ENCODE measurements at places on chromosomes 1 and 21.

DNA sequence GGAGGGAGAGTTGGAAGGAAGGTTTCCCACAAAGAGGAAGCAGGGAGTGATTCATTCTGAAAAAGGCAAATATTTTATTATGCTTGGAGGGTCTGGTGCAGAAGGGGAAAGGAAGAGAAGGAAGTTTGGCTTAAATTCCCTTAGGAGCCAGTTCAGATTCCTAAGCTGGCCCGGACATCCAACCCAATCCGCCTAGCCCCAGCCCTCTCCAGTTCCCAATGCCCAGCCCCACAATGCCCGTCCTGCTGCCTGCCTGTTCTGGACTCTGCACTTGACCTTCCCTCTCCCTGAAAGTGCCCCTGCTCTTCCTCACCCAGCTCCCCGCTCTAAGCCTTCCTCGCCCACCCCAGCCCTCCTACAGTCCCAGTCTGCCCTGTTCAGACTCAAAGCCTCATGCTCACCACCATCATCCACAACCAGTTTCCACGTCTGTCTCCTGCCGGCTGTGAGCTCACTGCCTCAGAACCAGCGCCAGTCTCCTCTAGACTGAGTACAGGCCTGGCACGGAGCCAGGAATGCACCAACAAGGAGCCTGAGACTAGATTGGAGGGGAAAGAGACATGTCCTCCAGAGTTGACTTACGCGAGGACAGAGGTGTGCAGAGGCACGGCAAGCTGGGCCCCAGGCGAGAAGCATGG, 18.9 kb downstream of the CAPN2 start:
- DNase-seq: no peak

- peak; percentile 46 for DNase-seq
These were observed 7.7 kb downstream of the PADI1 start for GRCh38 chr1:17212487-17213121.

- no peak for DNase-seq
These were observed 11.0 kb downstream of the WLS start for GRCh38 chr1:68221001-68221979.

- DNase-seq: no peak
These were observed 29.9 kb downstream of the TP53BP2 start for GRCh38 chr1:223815865-223816264.

DNA sequence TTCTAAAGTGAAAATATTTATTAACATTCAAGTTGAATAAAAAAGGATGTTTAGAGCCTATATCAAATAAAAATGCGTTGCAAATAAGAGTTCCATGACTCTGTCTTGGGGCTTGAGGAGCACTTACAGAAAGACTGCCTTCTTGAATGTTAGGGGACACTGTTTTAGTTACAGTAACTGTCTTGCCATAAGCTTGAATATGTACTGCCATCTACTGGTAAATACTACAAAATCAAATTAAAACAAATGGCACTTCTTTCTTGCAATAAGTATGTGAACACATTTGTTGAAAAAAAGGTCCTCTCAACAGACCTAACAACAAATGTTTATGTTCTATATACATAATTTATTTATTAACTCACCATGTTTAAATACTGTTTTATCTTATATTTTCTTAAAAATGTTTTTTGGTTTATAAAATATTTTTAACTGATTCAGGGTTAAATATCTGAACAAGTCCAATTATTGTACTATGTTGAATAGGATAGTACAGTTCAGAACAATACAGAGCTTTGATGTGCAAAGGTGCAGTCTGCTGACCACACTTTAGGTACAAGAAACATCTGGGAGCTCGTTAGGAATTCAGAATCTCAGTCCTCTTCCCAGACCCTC, 199.5 kb downstream of the LRRIQ3 start:
- no peak for DNase-seq

DNA sequence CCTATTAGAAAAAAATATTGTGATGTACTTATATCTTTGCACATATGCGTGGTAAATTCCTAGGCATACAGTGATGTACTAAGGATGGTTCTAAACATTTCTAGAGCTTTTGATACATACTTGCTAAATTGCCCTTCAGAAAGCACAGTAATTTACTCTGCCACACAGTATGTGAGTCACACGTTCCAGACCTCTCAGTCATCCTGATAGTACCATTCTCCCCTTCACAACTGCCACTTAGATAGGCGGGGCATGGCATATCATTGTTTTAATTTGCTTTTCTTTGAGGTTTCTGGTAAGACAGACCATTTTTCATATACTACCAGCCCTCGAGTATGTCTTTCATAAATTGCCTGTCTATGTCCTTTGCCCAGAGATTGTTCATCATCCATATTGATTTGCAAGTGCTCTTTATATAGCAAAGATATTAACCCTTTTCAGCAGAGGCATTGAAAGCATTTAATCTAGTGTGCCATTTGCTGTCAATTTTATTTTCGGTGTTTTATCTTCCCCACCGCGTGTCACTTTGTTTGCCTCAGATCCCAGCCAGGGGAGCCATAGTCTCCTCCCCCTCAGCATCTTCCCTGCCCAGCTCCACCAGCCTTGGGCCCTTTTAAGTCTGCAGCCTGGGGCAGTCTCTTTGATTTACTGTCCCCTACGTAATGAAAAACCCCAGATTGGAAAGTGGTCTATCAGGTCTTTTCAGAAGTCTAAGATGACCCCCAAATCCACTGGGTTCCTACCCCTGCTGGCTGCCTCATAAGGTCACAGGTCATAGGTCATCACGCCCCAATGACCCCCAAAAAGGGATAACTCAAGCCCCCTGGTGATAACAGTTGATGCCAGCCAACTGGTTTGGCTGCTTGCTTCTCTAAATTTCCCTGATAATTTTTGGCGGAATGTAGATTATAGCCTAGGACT, 11.8 kb upstream of the PAX7 start:
- no peak for DNase-seq

- DNase-seq: no peak
These were observed 2154.7 kb downstream of the MRPL39 start for GRCh38 chr21:23452384-23453083.

GRCh38 chr1:159056069-159056698, 20.4 kb downstream of the AIM2 start:
- DNase-seq: no peak

DNA sequence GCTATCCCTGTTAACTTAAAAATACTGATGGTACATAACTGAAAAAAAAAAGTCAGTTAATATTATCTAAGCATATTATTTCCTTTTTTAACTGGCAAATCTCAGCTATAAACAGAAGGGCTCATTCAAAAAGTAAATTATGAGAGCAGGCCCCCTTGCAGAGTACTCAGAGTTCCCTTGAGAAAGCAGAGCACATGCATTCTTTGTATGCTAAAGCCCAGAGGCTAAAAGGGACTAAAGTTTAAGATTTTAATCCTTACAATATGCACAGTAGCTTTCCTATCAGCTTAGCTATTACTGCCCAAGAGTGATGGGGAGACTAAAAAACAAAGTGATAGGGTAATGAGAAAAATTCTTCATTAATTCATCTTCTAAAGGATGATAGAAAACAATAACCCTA, 18.5 kb downstream of the SLC16A1 start:
- no peak for DNase-seq

GRCh38 chr21:24870633-24871032, 736.6 kb downstream of the MRPL39 start:
- DNase-seq: no peak

GRCh38 chr1:173430677-173431303, 46.3 kb upstream of the PRDX6 start:
- no peak for DNase-seq

DNA sequence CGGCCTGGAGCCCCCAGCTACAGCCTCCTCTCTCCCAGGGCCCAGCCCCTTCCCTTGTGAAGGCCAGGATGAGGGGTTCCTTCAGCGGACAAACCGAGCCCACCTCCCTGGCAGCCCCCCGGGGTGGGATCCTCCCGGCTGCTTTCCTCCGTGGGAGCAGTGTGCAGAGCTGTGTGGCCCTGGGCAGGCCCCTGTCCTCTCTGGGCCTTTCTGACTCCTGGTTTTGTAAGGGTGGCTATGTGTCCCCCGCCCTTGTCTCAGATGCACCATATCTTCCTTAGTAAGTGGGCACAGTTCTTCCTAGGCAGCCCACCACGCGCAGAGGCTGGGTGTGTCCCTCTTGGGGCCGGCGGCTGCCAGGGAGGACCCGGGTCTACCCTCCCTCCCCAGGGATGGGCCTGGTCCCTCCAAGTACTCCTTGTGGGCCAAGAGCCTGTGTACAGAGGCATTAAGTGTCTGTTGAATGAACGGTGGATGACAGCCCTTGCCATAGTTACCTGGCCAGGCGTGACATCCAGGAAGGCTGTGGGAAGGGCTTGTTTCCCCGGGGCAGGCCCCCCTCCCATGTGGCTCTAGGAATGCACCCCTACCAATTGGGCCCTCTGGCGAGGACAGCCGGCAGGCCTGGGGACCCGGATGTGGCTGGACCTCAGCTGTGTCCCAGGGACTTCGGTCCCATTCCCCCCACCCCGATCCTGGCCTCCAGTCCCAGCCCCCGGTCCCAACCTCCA, 3.8 kb downstream of the SMIM1 start:
- DNase-seq: no peak

GRCh38 chr1:193240609-193241008, 54.2 kb upstream of the B3GALT2 start:
- DNase-seq: no peak

- DNase-seq: no peak
These were observed 23.8 kb downstream of the GNG4 start for GRCh38 chr1:235625831-235626230.

- no peak for DNase-seq
These were observed 739 bp downstream of the SMG5 start for GRCh38 chr1:156281693-156282478.

- no peak for DNase-seq
These were observed 20.0 kb downstream of the IFFO2 start for GRCh38 chr1:18936471-18936813.

DNA sequence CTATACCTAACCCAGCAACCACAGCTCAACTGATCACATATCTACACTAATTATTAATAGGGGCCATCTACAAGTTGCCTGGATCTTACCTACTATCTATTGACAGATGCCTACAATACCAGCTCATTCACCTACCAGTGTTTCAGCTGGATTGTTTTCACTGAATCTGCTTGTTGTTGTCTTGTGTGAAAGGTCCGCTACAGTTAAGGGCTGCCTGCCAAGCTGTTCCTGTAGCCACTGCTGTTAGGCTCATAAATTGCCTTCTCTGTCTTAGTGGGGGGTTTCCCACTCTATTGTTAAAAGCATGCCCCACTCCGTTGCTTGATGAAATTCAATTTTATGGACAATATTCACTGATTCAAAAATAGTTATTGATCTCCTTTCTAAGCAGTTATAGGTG, 199.7 kb upstream of the TMPRSS15 start:
- no peak for DNase-seq

DNA sequence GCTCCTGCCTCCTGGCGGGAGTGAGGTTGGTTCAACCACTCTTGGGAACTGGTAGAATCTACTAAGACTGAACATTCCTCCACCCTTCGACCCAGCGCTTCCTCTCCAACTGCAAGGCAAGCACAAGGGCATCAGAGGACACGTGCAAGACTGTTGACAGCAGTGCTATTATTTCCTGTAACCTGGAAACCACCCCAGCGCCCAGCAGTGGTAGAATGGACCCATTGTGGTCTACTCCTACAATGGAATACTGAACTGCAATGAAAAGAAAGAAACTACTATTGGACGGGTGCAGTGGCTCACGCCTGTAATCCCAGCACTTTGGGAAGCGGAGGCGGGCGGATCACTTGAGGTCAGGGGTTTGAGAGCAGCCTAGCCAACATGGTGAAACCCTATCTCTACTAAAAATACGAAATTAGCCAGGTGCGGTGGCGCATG, 33.0 kb upstream of the TARDBP start:
- no peak for DNase-seq

DNA sequence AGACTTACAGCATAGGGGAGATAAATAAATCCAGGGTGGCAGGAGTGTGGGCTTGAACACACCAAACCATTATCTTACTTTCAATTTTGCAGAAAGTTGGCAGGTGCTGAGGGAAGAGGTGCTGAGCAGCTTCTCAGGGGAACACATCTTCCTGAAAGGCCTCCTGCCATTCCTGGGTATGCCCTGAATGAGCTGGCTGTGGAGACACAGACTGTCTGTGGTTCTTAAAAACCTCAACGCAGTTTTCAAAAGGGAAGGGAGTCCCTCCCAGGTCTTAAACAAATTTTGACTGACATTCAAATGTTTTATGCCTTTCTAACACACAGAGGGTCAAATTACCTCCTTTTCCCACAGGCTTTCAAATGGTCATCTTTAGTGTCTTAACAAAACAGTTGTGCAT, 166.9 kb downstream of the TNFSF18 start:
- DNase-seq: no peak
